IPS DF 19.7 (cell line): ENCODE measurements at places on chromosomes 3 and 15.

GRCh38 chr3:13104511-13104910, 31.3 kb upstream of the IQSEC1 start:
- no peak for DNase-seq

- DNase-seq: no peak
These were observed 560.4 kb upstream of the DPPA4 start for GRCh38 chr3:109897734-109898133.

GRCh38 chr15:31471731-31472430, 145.2 kb downstream of the KLF13 start:
- no peak for DNase-seq

DNA sequence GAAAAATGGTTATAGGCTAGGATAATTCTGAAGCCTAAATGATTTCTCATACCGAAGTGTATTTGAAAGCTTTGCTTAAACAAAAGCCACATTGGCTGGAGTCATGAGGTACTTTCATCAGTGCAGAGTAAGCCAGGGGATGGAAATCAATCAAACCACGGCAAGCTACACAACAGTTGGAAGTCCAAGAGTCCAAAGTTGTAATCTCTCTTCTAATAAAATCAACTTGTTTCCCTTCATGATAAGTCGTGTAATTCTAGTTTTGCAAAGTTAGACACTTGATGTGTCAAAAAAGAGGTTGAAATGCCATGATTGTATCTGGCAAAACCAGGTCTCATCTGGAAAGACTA, 250.5 kb upstream of the VEPH1 start:
- no peak for DNase-seq

GRCh38 chr3:41163006-41163405, 36.3 kb upstream of the CTNNB1 start:
- no peak for DNase-seq

- DNase-seq: no peak
These were observed 170.4 kb downstream of the KLHL25 start for GRCh38 chr15:85624291-85624801.

GRCh38 chr3:170419557-170420087, 954 bp downstream of the CLDN11 start:
- no peak for DNase-seq

- DNase-seq: no peak
These were observed 33.6 kb upstream of the LRRC3B start for GRCh38 chr3:26588931-26589330.

GRCh38 chr3:72437661-72438406, 410.4 kb downstream of the SHQ1 start:
- DNase-seq: no peak

- DNase-seq: no peak
These were observed 2.7 kb downstream of the MGLL start for GRCh38 chr3:127819656-127820055.

DNA sequence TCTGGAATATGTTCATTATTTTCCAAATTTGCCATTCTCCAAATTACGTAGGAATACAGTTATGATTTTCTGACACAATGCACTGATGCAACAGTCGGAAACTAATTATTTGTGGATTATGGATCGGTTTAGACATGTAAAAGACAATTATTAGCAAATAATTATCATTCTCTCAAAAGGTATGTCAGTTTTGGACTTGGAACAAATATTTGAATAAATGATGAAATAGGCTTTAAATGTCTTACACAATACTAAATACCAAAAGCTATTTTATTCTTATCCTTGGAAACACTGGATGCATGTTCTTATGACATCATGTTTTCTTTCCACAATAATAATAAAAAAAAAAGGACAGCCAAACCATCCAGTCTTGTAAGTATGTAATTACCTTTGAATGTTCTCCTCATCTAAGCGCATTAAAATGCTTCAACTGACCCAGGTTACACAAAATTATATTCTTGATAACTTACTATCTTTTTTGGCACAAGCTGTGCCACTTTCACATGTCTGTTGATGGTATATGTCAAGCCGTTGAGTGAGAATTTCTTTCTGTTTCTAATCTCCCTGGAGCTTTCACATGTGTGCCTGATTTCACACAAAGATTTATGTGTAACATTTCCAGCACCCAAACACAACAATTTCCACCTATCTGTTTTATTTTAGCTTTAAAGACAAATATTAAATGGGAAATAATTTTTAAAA, 238.5 kb upstream of the ZNF385D start:
- DNase-seq: no peak

GRCh38 chr3:185151101-185151963, 1.5 kb downstream of the C3orf70 start:
- DNase-seq: no peak

GRCh38 chr15:71472566-71472965, 337.8 kb upstream of the NR2E3 start:
- no peak for DNase-seq

DNA sequence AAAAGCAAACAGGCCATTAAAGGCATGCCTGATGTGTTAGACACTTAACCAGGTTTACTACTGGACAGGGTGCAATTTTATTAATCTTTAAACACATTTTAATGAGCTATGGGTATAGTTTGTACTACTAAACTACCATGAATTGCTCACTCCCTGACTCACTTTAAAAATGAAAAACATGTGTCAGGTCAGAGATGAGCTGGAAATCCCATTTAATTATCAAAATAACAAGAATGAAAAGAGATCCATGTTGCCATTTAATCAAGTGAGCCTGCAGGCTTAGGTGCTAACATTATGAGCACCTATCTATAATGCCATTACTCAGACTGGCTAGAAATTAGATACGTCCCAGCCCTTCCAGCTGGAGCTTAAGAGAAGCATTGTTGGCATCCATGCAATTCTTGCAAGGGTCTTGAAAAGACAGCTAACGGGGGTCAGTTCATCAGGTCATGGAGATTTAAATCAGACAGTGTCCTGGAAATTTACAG, 224.4 kb downstream of the THRB start:
- no peak for DNase-seq

DNA sequence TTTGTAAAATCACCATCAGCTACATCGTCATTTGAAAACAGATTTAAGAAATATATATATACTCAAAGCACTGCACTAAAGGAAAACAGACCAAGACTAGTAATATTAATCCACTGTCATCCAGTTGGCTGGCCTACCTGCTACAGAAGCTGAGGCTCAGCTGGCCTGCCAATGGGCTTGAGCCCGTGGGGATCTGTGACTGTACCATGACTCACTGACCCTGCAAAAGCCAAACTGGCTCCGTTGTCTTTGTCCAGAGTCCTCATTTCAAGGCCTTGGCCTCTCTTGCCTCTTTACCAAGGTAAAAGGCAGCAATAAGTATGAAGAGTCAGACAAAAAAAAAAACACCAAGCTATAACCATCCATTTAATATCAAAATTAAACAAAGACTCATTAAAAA, 463.5 kb upstream of the RASGRP1 start:
- no peak for DNase-seq

GRCh38 chr15:66936861-66937582, 128.4 kb upstream of the SMAD3 start:
- DNase-seq: no peak

GRCh38 chr3:162125790-162126189, 629.2 kb downstream of the OTOL1 start:
- no peak for DNase-seq

- DNase-seq: no peak
These were observed 69.4 kb downstream of the AAGAB start for GRCh38 chr15:67185051-67185450.

- no peak for DNase-seq
These were observed 48.6 kb upstream of the SLCO2A1 start for GRCh38 chr3:134078169-134078831.

GRCh38 chr3:45870099-45870498, 16.2 kb upstream of the CCR9 start:
- no peak for DNase-seq
